ENCODE measurements at places on chromosomes 7 and 10. TPM values are rescaled to one million over a fixed set of nuclear protein-coding genes. Genes with fewer than 3 reads are reported as not detected.

Gene CYP3A7
- not detected for total RNA-seq

Gene DKK1
- not detected for total RNA-seq

Gene OR2A7
- total RNA-seq = 1.6 TPM

Gene TRPV6
- total RNA-seq = not detected

Gene PRR15
- total RNA-seq = not detected

Gene DGKI
- not detected for total RNA-seq

Gene MYL10
- total RNA-seq = not detected

Gene SDHAF3
- total RNA-seq = 21.0 TPM

Gene NEBL
- total RNA-seq = not detected

Gene PKD2L1
- 0.10 TPM for total RNA-seq

All from activated CD8-positive, alpha-beta T cell treated with anti-CD3 and anti-CD28 coated beads, Interleukin-2, amount 10 ng/mL, durations not matched to agents 7 days and 5 days (primary cell).